Activated B cell treated with CpG ODN at 0.5 μM for 24 hours (primary cell): ENCODE measurements at places on chromosomes 5 and 9. TPM values are rescaled to one million over a fixed set of nuclear protein-coding genes. Genes with fewer than 3 reads are reported as not detected.

Gene OLFML2A
- total RNA-seq = 0.73 and 0.78 TPM in 2 replicates

Gene PTPN3
- 0.05 and 0.09 TPM in 2 replicates for total RNA-seq

Gene ITK
- total RNA-seq = 0.18 and 0.86 TPM in 2 replicates

Gene PDE8B
- not detected in 2 replicates for total RNA-seq

Gene FOXD4L6
- not detected in 2 replicates for total RNA-seq

Gene ZNF300
- 9.4 and 10.9 TPM in 2 replicates for total RNA-seq

Gene CMYA5
- 0.11 and 0.17 TPM in 2 replicates for total RNA-seq
